Naive thymus-derived CD4-positive, alpha-beta T cell (primary cell): ENCODE measurements at places on chromosomes 4 and X. TPM values are rescaled to one million over a fixed set of nuclear protein-coding genes. Genes with fewer than 3 reads are reported as not detected.

The EDNRA gene
- total RNA-seq: not detected

The MTNR1A gene
- total RNA-seq: not detected

The HNRNPH2 gene
- total RNA-seq: 43.4 TPM

The CXCL3 gene
- 15.3 TPM for total RNA-seq

The UGT2A1 gene
- not detected for total RNA-seq

The TCEAL9 gene
- 2.6 TPM for total RNA-seq

The TRPC5OS gene
- not detected for total RNA-seq

The CXCL9 gene
- not detected for total RNA-seq

The SYP gene
- total RNA-seq: 1.1 TPM

The BEX1 gene
- total RNA-seq: 1.5 TPM

The CPE gene
- total RNA-seq: not detected

The S100P gene
- 0.65 TPM for total RNA-seq

The POU3F4 gene
- total RNA-seq: not detected

The OTC gene
- total RNA-seq: not detected

The PABPC1L2B gene
- not detected for total RNA-seq

The TRO gene
- 0.61 TPM for total RNA-seq

The MSX1 gene
- total RNA-seq: not detected in 2 replicates

The IL2 gene
- total RNA-seq: not detected

The NXF2B gene
- not detected for total RNA-seq

The FTSJ1 gene
- 48.6 TPM for total RNA-seq

The BEX2 gene
- 42.1 TPM for total RNA-seq

The MAGIX gene
- 2.2 TPM for total RNA-seq

The MOB1B gene
- 19.1 and 20.3 TPM in 2 replicates for total RNA-seq

The TMPRSS11D gene
- total RNA-seq: not detected

The SERPINA7 gene
- not detected in 2 replicates for total RNA-seq

The LRIT3 gene
- total RNA-seq: 0.17 TPM

The BMX gene
- total RNA-seq: not detected

The TMEM255A gene
- not detected for total RNA-seq

The PCDH11X gene
- total RNA-seq: not detected

The ACE2 gene
- not detected for total RNA-seq

The HAND2 gene
- total RNA-seq: not detected

The TXK gene
- total RNA-seq: 35.5 and 43.6 TPM in 2 replicates

The MMRN1 gene
- 0.51 TPM for total RNA-seq

The CTAG2 gene
- total RNA-seq: not detected

The SRPX gene
- total RNA-seq: not detected

The ADGRG2 gene
- total RNA-seq: not detected

The CDX4 gene
- not detected for total RNA-seq

The SLC34A2 gene
- total RNA-seq: not detected
